Right kidney (tissue), 9 donors: ENCODE measurements at places on chromosomes 4 and X.

- no peak for DNase-seq
These were observed 15.6 kb downstream of the XAGE3 start for GRCh38 chrX:52852110-52852860.

GRCh38 chrX:108138814-108139702, 47.5 kb downstream of the ATG4A start:
- DNase-seq, result no peak

DNA sequence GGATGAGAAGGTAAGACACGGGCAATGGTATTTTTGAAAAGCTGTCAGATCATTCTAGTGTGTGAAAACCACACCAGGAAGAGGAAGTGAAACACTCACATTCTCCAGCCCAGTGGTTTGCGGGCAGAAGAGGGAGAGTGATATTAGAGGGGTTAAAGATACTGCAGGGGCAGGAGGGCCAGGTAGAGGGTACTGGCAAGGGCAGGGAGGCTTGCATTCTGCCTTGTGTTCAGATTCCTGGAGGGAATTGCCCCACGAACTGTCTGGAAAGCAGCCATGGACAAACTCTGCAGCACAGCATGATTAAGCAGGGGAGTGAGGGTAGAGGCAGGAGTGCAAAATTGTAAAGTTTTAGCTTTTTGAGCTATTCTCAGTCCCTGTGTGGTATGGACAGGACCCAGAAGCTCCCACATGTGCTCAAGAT, 30.9 kb downstream of the NIPAL1 start:
- DNase-seq, result no peak

DNA sequence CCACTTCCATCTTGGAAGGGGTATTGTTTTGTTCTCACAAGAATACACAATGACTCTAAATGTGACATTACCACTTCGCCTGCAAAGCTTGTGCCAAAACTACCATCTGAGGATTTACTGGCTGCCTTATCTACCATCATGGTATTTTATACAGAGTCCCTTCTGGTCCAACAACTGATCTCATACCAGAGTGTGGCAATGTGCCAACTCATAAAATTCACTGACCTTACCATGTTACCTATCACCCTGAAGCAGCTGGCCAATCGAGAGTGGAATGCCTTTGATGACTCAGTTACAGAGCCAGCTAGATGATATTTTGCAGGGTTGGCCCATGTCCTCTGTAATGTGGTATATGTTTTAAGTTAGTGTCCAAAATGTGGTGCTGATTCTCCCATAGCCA, 3.8 kb upstream of the SERPINA7 start:
- DNase-seq, result no peak

- DNase-seq, result no peak
These were observed 268.8 kb upstream of the RASGEF1B start for GRCh38 chr4:81740487-81740886.
